Hematopoietic multipotent progenitor cell treated with erythropoietin and hydrocortisone succinate and interleukin-3 and kit ligand, for 6 days (in vitro differentiated cells): ENCODE measurements at places on chromosomes 6 and 20.

DNA sequence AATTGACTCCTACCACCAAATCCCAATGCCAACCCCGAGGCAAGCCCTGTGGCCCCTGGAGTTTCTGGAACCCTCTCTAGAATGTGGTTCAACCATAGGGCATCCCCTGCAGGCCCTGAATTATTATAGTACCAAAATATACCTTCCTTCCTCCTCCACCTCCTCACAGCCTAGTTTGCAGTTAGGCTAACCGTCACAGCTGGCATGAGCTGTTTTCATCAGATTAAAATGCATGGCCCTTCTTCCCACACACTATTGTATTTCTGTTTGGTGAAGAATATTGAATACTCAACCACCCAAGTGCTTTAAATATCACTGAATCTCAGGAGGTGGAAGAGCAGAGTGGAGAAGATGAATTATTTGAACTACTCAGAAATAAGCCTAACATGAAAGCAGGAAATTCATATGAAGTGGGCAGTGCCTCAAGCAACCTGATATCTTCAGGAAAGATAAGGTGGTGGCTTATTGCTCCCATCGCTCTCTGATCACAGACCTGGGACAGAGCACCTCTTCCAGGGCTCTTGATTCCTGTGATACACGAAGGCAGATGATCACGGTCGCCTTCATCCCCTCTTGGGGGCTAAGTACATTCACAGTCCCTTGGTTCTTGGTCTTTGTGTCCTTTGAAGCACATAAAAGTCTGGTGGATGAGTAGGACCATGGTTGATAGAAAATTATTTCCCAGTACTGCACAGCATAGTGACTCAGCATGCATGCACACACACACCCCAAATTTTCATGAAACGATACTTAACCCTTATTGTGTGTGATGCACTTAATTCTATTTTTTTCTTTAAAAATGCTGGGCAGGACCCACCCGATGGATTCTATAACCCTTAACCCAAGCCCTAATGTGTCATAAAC lies 90.9 kb downstream of the PSMG4 start:
- peak; percentile 40 for DNase-seq

- peak; percentile 8 for DNase-seq
Observed at GRCh38 chr6:50936277-50936681, 117.6 kb downstream of the TFAP2B start.

GRCh38 chr6:57173056-57173885 lies 1.1 kb downstream of the BAG2 start:
- DNase-seq = peak; percentile 76

- no peak for DNase-seq
Observed at GRCh38 chr6:168305096-168305749, 14.4 kb downstream of the DACT2 start.

DNA sequence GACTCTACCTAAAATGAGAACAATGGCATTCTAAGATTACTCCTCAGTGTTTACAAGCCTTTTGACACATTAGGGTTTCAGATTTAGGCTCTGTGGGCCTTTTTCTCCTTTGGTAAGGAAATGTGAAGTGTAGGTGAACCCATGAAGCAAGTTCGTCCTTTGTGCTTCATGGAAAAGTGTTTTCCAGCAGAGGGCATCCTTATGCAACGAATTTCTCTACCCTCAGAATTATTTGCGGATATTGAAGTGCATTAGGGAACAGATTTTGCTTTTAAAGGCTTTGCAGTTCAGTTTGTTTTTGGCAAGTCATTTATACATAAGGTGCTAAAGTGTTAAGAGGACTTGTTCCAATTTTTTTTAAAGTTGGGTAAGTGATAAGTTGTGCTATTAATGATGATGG lies 55.7 kb upstream of the FERMT1 start:
- DNase-seq = peak; percentile 3

- peak; percentile 71 for DNase-seq
Observed at GRCh38 chr6:121055572-121056163, 278.6 kb downstream of the TBC1D32 start.

DNA sequence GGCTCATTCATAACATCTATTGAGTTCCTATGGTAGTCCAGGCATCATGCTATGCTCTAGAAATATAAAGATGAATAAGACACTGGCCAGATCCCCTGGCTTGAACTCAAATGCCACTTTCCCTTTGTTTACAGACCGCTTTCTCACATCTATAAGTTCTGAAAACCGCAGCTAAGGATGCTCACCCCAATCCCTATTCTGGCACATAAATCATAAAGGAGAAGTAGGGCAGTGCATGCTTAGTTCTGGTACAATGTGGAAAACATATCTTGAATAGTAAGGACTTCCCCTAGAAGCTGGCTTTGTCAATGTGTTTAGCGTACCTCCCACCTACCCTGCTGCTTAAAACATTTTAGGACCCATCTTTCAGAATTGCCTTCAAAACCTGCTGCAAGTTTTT lies 26.4 kb downstream of the MRS2 start:
- DNase-seq = no peak

DNA sequence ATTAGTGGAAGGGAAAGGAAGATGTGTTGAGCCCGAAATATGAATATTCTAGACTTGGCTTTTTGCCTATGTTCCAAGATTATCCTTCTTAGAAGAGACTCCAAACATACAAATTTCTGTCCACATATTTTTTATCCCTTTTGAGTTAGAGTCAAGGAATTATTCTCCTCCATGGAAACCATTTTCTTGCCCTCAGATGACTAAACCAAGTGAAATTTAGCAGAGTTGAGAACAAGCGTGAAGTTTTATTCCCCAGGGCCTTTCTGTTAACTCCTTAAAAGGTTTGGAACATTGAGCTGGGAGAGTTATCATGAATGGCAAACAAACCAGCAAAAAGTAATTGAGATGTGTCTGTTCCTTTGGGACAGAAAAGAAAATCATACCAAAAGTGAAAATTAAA lies 286.1 kb upstream of the PLCB4 start:
- no peak for DNase-seq

DNA sequence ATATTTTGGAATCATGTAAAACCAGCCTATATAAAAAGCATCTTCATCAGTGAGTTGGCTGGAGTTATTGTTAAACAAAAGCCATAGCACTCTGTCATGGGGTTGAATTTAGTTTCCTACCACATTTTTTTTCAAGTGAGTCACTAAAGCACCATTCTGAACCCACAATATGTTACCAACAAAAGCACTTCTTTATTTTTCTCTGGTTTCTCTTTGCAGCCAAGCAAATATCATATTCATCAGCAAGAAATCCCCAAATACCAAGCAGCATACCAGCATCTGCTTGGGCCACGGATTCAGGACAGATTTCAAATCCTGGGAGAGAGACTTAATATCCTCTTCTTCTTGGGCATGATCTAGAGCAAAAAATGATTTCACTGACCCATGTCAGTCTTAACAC lies 441.4 kb downstream of the BCKDHB start:
- no peak for DNase-seq

GRCh38 chr20:53201588-53201987 lies 229.4 kb downstream of the TSHZ2 start:
- no peak for DNase-seq

DNA sequence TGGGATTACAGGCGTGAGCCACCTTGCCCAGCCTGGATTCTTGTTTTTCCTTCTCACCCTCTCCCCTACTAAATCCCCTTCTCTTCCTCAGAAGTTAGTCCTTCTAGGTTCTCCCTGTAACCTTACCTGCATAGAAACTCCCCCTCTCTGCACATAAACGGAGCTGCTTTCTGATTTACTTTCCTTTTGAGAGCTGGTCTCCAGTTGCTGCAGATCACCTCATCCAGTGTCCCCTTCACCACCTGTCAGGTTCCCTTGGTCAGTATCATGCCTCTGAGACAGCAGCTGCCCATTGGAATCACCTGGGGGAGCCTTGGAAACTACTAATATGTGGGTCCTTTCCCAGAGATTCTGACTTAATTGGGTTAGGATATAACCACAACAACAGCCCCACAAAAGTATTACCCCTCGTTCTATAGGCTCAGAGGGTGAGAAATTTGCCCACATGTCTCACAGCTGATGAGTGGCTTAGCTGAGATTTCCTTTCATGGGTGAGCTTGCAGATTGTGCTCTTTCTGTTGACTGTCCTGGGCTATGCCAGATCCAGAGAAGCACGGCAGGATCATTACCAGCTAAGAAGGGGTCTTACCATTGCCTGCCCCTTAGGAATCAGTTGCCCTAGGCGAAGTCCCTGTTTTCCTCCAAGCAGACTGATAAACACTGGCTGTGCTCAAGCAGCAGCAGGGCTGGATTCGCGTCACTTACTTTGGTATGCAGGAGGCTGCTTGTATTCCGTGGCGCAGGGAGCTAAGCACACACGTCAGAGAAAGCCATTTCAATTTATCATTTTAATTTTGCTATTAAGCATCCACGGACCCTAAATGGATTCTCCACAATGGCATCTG lies 51.3 kb downstream of the AKAP12 start:
- DNase-seq = no peak

GRCh38 chr6:104630955-104631354 lies 228.8 kb downstream of the HACE1 start:
- DNase-seq = no peak

GRCh38 chr6:24100770-24101155 lies 25.3 kb upstream of the NRSN1 start:
- no peak for DNase-seq

DNA sequence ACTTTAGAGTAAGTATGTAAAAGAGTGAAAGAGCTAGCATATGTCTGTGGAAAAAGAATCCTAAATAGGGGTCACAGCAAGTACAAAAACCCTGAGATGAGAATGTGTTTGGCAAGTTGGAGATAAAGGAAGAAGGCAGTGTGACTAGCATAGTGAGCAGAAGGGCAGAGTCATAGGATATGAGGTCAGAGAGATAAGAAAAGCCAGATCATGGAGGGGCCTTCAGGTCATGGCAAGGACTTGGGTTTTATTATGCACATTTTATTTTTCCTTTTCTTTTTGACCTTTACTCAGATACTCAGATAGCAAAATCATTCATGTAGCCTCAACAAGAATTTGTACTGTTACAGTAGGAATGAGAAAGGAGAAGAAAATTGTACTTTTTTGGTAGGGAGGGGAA lies 138.0 kb downstream of the GJA1 start:
- peak; percentile 79 for DNase-seq

DNA sequence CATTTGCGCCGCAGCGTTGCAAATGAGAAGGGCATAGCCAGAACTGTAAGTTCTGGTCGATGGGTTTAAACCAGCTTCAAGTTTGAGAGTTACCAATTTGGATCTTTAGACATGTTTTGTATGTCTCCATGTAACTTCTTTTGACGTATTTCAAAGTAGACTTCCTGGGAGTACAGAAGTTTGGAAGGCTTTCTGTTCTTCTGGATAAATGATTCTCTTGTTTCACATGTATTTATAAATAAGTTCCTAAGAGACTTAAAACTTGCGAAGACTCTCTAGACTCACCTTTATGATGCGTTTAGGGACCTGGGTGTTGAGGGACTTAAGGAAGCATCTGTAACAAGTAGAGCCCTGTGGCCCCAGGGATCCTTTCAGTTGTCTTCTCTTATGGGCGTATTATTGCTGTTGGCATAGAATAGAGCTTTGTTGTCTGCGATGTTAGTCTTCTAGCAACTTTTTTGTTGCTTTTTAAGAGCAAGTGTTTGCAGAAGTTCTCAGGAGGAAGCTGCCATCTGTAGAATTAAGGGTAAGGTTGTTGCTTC lies 1.3 kb downstream of the CDYL start:
- peak; percentile 60 for DNase-seq

GRCh38 chr6:26389349-26389894 lies 6.5 kb downstream of the BTN2A2 start:
- DNase-seq = no peak

GRCh38 chr6:7664003-7664402 lies 61.9 kb upstream of the BMP6 start:
- no peak for DNase-seq

DNA sequence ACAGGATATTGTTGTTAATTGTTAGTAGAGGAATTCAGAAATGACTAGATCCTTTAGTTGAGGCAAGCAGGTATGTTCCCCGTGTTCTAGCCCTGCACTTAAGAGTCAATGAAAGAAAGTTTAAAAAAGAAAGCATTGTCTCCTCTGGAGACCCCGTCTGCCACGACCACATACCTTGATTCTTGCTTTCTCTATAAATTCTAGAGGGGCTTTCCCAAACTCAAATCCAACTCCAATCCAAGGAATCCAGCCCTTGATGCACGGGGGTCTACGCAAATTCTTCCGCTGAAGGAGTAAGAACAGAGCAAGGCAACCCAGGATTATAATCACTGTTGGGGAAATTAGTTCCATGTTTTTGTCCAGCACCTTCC lies 401 bp downstream of the CYP39A1 start:
- DNase-seq = no peak

DNA sequence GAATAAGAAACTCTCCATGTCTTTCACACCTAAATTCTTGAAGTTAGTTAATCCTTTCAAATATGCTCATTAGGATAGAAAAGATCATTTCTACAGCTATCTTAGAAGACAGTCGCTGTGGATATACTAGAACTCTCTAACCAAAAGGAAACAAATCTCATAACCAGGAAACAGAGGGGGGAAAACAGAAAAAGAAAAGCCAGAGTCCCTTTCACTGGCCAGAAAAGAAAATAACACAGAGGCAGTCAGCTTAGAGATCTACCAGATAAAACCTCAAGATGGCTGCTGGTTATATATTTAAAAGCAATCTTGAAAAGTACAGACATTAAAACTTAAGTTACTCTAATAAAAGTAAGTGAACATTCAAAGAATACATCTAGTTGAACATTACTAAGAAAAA lies 19.6 kb downstream of the NUP153 start:
- no peak for DNase-seq

DNA sequence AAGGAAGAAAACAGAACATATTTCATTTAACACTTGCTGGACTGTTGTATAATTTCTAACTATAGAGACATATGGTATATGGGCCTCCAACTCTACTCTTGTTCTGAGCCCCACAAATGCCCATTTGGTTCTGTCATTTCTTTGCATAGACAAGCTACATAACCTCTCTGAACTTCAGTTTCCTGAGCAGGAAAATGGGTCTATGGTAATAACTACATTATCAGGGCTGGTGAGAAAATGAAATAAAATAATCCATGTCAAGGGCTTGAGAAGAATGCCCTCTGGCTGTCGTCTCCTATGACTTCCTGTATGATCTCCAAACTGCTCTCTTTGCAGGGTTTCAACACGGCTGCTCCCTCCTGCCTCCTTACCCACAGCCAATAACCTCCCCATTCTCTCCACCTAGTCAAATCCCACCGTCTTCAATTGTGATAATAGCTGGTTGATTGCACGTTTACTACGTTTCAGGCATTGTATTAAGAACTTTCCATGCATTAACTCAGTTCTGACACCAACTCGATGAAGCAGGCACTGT lies 12.0 kb downstream of the ZCCHC3 start:
- peak; percentile 42 for DNase-seq

- DNase-seq = no peak
Observed at GRCh38 chr20:52033313-52033712, 158.3 kb downstream of the ZFP64 start.

GRCh38 chr20:42138729-42139128 lies 520.6 kb upstream of the CHD6 start:
- no peak for DNase-seq
